ENCODE measurements at places on chromosomes 6 and 20. TPM values are rescaled to one million over a fixed set of nuclear protein-coding genes. Genes with fewer than 3 reads are reported as not detected.

DNA sequence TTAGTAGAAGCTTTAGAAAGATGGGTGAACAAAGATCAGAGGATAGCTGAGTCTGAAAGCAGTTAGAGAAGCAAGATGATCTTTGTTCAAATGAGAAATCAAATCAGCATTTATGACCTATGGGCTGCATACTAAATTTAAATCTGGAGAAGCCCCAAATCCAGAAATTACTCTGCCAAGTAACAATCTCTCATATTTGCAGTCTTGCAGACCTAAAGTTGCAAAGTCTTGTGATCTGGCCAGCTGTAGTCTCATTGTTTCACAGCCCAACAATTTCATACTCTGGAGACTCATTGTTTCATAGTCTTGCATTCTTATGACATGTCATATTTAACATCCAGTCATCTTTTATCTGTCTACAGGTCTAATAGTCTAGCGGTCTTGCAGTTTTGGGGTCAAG lies 364.9 kb upstream of the RSPO3 start:
- no peak for DNase-seq

- DNase-seq = no peak
These were observed 365.8 kb upstream of the OPRM1 start for GRCh38 chr6:153673225-153673624.

GRCh38 chr6:1227600-1227934 lies 84.3 kb upstream of the FOXQ1 start:
- DNase-seq = no peak

The NKX2-4 gene
- total RNA-seq = not detected

- DNase-seq = no peak
These were observed 164.0 kb upstream of the RUNX2 start for GRCh38 chr6:45163952-45164766.

DNA sequence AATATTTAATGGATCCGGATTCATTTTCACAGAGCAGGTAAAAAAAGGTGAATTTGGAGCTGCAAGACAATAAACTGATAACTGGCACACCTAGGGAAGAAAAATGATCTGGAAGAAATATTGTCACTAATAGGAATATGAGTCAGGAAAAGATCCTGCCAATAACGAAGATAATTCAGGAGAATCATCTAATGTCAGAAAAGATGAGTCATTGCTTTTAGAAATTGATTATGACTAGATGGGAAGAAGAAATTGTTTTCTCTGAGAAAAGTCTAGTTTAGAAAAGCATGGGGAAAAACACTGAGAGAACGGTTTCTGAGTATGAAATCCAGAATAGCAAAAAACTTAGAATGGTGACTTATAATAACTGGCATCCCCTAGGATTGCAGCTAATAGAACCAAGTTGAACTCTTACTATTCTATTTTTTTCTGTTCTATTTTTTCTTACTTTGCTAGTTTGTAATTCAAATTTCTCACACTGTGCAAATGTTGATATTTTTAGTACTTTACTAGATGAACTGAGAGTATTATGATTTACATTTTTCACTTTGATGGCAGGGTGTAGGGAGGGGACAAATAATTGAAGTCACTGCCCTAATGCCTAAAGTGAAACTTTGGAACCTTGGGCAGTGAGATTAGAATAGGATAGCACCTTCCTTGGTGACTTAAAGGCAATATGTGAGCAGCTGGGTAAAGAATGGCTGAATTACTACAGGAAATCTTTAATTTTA lies 38.2 kb upstream of the SUPT3H start:
- no peak for DNase-seq

The LY6G6C gene
- total RNA-seq = not detected

DNA sequence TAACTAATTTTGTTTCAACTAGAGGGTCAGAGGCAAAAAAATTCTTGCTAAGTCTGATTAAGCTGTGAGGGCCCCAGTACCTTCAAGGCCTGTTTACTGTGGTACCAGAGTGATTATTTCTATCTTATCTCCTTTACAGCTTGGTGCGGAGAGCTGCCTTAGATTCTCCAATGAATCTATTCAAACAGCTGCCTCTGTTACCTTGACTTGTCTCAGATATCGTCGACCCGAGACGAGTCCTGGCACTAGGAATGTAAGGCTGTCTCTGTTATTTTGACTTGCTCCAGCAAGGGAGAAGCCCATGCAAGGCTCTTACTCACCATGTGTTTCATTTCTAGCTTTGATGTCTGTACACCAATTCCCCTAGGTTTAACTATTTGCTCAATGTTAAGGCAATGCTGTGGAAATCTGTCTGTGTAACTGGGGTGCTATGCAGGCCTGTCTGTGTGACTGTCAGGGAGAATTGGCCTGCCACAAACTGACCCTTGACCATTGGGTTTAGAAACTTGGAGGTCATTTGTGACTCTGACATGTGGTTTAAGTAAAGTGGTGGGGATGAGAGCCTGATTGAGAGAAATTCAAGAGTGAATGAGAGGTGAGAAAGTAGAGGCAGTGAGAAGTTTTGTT lies 10.4 kb upstream of the FKBPL start:
- no peak for DNase-seq

The TMEM217 gene
- 11.3 TPM for total RNA-seq

- no peak for DNase-seq
These were observed 52.8 kb downstream of the NPEPL1 start for GRCh38 chr20:58745391-58745790.

DNA sequence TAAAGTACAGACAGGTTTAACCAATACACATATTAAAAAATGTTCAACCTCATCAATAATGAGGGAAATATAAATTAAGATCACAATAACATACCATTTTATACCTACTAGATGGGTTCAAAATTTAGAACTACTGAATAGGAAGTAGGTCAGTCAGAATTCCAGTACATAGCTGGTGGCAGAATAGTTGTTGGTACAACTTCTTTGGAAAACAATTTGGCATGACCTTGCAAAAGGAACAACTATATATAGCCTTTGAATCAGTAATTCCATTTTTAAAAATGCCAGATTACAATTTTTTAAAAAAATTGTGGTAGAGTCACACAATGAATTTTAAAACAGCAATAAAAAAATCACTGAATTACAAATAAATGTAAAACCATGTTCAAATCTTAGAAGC lies 165.6 kb downstream of the CDK19 start:
- DNase-seq = no peak

GRCh38 chr6:17583811-17584210 lies 16.3 kb upstream of the FAM8A1 start:
- peak; percentile 62 for DNase-seq

DNA sequence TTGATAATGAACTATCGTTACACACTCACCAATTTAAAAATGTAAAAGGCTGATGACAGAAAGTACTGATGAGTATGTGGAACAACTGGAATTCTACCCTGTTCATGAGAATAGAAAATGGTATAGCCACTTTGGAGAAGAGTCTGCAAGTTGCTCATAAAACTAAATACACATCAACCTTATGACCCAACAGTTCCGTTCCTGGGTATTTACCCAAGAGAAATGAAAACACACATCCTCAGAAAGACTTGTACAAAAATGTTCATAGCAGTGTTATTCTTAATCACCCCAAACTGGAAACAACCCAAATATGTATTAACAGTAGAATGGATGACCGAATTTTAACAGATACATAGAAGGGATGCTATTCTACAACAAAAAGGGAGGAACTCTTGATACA lies 145.7 kb upstream of the LRFN2 start:
- DNase-seq = no peak

- DNase-seq = no peak
These were observed 10.2 kb downstream of the UBE3D start for GRCh38 chr6:83055366-83055964.

DNA sequence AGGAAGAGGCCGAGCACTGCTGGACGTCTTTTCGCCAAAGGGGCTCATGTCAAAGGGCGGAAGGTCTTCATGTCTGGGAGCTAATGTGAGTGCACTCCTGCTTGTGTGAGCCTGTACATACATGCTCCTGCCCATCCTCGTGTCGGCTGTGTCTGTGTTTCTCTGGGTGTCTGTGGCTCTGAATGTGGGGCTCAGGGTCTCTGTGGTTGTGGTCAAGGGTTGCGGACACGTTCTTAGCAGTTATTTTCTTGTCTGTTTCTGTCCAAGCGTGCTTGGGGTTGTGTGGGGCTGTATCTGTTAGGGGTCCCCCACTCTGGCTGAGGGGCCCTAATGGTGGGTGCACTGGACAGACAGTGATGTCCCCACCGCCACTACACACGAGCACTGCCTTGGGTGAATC lies 2.9 kb downstream of the AVP start:
- DNase-seq = no peak

The B4GALT5 gene
- 33.1 TPM for total RNA-seq

The SLC4A11 gene
- total RNA-seq = 26.0 TPM

The RNF182 gene
- 0.38 TPM for total RNA-seq

DNA sequence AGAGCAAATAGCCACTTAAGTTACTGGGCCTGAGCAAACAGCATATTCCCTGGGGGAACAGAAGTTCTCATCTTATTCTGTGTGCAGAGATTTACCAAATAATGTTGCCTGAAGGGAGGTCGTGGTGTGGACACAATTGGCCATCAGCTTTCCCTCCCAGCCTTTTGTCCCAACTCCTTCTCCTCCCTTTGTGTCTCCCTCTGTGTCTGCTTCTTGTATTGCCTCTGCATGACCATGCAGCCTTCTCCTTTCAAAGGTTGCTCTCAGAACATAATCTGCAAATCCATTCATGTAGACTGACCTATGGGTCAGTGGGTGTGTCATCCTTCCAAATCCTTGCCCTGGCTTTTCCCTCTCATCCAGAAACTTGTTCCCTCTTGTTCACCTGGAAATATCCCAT lies 150.3 kb upstream of the INSM1 start:
- no peak for DNase-seq

DNA sequence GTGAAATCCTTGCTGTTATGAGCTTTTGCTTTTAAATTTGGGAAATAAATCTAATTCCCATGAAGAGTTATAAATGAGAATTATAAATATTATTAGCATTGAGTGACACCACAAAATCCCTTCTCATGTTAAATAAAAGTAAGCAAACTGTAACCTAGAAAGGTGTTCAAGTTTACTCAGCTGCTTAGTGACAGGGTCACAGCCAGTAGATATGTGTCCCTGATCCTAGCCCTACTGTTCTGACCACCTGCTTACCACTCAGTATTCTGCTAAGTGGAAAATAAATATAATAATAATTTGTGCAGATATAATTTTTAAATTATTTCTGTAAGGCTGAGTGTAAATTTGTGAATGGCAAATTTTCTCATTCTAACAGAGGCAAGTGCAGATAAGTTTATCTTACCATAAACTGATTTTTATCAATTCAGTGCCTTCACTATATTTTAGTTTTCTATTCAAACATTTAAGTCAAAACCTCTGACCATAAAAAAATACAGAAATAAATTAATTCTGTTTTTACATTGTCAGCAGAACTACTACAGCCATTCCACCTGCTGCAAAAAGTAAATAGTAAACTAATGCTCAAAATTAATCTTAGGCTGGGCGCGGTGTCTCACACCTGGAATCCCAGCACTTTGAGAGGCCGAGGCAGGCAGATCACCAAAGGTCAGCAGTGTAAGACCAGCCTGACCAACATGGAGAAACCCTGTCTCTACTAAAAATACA lies 118.2 kb downstream of the TENT5A start:
- DNase-seq = no peak

The RIN2 gene
- 94.6 TPM for total RNA-seq

DNA sequence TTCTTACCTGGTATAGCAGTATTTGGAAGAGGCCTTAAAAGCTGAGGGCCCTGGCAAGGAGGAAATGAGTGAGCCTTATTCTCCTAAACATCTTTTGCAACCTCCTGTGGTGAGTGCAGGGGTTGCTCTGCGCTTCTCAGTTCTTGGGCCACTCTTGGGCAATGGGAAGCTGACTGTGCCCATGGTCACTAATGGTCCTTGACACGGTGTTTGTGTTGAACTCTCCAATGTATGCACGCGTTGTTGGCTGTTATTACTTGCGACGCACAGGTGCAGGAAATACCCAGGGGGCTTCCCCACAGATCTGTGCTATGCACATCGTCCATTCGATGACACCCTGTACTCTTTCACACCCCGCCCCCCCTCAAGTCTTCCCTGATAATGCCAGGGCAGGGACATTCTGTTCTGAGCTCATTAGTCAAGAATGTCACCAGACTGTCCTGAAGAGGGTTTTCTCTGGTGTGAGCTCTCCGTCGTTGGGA lies 79.7 kb downstream of the EDN1 start:
- DNase-seq = no peak

DNA sequence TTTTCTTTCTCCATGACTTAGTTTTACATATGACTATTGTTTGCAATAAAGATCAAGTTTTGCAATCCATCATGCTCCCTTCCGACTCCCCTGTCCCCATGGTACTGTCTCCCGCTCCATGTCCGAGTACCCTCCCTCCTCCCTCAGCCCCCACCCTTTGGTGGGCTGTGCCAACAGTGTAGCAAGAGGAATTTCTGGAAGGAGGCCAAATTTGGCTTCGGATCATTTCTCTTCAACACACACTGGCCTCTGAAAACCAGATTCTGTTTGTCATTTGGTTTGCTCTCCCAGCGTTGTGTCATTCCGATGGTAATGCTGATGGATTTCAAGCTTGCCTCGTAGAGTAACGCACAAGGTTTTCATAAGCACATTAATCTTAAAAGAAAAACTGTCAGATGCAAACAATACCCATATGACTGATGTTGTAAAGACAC lies 22.9 kb upstream of the PAX1 start:
- no peak for DNase-seq

The ULBP2 gene
- total RNA-seq = 1.4 TPM

DNA sequence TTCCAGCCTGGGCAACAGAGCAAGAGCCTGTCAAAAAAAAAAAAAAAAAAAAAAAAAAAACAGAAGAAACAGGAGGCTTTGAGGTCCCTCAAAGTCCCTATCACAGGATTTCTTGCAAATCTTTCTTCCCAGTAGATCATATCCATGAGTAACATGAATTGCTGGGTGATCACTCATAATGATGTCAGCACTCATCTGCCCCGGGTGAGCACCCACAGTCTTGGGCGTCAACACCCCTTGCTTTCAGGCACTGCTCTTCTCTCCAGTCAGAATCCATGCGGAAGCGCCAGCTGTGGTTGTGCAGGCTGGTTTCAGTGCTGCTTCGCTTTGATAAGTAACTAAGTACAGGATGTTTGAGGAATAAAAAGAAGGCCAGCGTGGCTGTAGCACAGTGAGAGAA lies 40.2 kb upstream of the INSM1 start:
- DNase-seq = no peak

The MRPL14 gene
- total RNA-seq = 57.9 TPM
